ENCODE measurements at places on chromosomes 4 and X. TPM values are rescaled to one million over a fixed set of nuclear protein-coding genes. Genes with fewer than 3 reads are reported as not detected.

Gene AMER1
- total RNA-seq: 3.0 TPM

Gene BEX1
- total RNA-seq: 0.54 TPM

Gene STARD8
- total RNA-seq: 0.11 TPM

Gene SASH3
- not detected for total RNA-seq

Gene XG
- 17.6 TPM for total RNA-seq

Gene PAGE4
- total RNA-seq: not detected

Gene BTK
- 0.07 TPM for total RNA-seq

Gene SERTM2
- total RNA-seq: not detected

Gene PLXNB3
- 5.3 TPM for total RNA-seq

Measured in foreskin keratinocyte (primary cell).